ENCODE measurements at places on chromosomes 3 and 15.

DNA sequence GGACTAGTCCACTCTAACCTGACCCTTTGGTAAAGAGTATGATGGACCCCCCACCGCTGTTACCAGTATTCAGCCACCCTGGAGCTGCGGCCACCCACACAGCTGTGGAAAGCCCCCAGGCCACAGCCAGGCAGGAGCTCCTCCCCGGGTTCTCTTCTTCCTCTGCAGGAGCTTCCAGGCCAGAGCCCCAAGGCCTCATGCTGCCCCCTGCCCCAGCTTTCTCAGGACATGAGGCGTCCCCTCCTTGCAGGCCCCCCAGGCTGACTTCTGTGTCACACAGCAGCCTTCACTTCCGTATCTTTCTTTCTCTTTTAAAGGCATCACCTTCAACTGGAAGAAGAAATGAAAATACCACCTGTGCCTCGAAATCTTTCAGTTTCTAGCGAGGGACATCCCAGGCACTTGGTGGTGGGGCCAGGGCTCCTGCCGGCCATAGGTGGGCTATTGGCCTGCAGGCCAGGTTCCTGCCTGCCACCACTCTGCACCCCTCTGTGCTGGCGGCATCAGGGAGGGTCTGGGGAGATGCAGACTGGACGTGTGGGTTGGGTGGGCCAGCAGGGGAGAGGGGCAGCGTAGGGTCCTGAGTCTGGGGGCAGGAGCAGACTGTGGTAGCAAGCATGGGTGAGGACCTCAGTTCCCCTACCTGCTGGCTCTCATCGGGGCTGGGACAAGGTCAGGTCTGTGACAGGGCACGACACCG lies 19.9 kb downstream of the KLF13 start:
- DNase-seq, result no peak

GRCh38 chr15:40543082-40543481 lies 21.8 kb downstream of the CCDC32 start:
- DNase-seq, result no peak

DNA sequence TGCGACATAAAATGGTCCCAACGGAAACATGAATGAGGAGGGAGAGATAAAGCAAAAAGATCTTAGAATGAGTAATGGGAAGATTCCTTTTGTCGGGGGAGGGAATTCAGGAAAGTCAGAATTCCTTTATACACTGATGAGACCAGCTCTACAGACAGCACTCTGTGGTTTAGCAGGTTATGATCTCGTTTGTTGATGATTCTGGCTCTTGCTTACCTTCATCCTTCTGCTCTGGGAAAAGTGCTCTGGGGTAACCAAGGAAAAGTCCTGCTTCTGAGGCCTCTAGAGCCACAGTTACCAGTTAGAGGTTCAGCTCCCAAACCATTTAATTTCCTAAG lies 150.7 kb upstream of the NR2E3 start:
- DNase-seq, result no peak

DNA sequence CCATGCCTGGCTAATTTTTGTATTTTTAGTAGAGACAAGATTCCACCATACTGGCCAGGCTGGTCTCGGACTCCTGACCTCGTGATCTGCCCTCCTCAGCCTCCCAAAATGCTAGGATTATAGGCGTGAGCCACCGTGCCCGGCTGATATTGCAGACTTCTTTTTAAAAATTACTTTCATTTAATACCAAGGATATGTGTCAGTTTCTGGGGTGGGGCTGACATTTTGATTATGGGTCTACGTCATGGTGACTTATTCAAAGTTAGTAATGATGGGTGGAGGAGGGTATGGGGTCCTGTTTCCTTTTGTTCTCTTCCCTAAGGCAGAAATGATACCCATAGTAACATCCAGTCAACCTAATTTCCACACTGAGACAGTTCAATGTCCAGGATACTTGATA lies 34.7 kb downstream of the GBE1 start:
- no peak for DNase-seq

DNA sequence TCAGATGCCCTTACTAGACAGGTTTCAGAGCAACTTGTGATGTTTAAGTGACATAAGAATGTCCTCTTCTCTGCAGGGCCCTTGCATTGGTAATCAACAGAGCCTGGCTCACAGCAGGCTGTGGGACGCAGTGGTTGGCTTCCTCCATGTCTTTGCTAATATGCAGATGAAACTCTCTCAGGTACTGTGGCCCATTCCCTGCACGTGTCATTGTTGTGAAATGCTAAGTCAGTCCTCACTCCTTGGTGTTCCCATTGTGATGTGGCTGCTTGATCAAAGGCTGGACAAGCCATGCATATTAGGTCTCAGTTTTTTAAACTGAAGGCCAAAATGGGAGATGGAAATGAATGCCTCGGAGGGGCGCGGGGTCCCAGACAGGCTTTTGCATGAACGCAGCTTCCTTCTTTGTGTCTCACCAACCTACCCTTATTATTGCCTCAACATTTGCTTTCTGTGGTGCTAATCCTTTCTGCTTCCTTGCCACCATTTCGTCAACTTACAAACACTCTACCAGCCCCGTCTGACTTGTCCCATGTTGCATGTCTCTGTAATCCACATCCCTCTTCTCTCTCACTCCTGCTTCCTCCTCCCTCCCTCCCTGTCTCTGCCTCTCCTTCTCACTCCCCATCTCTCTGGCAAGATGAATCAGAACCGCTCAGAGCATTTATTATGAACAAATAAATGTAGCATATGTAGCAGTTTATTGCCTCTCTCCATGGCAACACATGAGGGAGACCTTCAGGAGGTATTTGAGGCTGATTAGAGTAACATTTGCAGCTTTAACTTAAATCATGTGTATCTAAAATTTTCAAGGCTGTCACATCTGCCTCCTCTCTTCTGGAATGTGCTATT lies 133.2 kb upstream of the CHRM5 start:
- no peak for DNase-seq

- no peak for DNase-seq
Observed at GRCh38 chr15:29677871-29678461, 144.3 kb downstream of the TJP1 start.

DNA sequence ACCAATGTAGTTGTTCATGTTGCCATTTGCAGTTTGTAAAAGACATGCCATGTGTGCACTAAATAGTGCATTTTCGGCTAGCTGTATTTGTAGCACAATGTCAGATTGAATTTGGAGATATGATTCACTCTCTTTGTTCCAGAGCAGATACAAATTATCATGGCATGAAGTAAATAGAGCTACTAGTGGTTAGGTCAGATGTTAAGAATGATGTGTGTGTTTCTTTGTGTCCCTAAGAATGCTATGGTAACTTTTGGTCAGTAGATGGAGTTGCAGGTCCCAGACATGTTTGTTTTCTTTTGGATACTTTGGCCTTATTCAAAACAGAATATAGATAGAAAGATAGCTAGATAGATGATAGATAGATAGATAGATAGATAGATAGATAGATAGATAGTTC lies 595.8 kb downstream of the NLGN1 start:
- no peak for DNase-seq

DNA sequence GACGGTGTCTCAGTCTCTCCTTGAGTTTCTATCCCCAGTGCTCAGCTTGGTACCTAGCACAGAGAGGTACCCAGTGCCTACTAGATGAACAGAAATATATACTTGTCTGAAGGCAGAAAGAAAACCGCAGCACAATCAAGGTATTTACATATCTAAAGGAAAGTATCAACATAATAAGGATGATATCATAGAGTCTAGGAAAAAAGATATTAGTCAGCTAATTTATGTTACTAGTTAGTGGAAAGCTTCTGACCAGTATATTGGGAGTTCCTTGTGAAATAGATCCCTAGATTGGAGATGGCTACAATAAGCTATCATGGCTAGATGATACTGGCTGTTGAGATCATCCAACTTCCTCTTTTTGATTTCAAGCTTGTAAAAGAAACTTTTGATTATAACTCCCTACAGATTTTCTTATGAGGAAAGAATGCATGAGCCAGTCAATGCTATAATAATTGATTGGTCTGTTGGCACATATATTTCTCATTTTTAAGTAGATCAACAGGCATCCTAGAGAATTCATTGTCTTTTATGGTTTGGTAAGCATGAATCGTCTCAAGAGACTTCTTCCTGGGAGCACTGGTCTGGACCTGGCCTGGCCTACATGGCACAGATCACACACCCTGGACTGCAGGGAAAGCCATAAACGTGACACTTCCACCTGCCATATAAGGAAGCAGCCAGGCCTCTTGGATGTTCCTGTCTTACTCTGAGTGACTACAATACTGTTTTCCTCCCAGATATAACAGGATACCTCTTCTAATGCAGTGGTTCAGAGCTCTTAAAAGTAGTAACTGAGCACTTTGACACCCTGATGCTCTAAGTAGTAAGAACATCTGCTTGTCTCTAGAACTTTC lies 60.7 kb downstream of the IMPG2 start:
- DNase-seq, result no peak

GRCh38 chr15:96097661-96098060 lies 232.8 kb upstream of the NR2F2 start:
- DNase-seq, result no peak

GRCh38 chr3:52317208-52318000 lies 1.3 kb downstream of the DNAH1 start:
- peak; percentile 75 for DNase-seq

DNA sequence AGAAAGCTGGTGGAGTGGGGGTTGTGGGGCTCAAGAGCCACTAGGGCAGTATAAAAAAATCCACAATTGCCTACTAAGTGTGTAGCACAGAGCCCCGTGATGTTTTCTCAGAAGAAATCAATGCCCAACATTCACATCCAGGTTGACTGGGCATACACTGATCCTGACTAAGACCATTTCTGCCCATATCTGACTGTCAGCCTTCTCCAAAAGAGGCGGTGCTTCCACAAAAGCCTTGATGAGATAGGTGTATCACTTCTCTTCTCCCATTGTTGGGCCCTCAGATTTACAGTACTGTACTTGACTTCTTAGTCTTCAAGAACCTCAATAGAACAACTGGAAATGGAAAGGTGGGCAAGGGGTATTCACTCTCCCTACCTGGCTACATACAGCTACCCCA lies 1.4 kb downstream of the POPDC2 start:
- DNase-seq, result no peak

DNA sequence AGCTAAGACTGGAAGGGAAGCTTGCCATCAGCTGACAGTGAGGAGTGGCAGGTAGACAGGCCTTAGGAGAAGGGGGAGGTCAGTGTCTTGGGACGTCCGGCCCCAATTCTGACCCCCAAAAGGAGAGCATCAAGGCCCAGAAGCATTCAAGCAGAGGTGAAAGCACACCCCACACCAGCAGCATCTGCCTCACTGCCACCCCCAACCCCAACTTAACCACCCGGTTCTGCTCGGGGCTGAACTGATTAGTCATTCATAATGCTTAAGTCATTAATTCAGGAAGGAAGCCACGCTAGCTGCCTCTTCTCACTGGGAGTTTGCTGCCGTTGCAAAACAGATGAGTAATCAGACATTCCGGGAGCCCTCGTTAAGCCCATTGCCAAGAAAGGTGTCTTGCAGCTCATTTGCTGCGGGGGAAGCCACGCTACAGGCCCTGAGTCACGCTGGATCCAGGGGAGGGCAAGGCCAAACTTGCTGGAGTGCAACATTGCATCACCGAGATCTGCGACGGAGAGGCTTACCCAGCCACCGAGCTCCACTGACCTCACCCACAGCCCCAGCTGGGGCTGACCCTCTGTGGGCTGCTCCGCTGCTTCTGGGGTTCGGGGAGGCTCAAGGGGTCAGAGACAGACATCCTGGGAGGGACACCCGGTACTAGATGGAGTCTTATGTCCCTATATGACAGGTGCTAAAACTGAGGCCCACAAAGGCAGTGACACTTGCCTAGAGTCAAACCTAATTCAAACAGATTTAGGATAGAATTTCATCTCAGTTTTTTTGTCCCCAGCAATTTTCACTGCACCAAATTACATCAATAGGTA lies 46.4 kb upstream of the HES1 start:
- no peak for DNase-seq

DNA sequence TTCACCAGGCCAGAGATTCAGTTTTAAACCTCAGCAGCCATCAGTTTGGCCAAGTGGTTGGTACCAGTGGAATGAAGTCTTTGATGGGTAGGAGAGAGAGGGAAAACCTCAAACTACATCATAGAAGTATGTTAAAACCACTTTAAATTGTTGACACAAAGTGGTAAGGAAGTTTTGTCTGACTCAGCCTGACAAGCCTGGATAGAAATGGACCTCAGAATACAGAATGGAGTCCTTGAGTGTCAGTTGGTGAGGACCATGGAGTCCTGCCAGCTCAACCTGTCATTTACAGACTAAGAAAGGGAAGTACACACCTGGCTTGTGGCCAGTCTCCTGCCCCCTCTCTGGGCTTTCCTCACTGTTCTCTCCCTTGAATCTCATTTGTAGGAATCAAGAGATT lies 12.1 kb downstream of the EAF1 start:
- no peak for DNase-seq

DNA sequence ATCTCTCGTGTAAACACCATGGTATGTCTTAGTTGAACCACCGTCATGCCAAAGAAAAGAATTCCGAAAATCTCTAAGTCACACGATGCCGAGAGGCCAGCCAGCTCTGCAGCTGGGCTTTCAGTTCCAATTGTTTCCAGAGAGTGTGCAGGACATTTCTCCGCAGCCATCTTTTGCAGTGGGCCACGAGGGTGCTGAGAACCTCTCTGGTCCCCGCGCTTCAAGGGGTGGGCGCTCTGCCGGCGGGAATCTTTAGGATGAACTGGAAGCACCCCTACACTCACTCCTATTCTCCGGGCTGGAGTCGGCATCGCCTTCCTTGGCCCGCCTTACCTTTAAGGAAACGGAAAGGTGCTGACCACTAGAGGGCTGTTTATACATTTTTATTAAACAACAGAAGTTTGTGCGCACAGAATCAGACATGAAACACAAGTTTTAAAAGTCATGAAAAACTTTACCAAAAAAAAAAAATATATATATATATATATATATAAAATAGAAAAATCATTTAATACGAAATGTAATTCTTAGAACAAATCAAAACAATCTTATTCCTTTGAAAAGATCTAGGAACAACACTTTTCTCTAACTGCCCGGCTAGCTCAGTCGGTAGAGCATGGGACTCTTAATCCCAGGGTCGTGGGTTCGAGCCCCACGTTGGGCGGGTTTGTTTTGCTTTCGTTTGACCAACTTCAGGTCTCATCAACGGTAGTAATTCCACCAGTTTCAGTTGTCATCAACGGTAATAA lies 12.5 kb upstream of the MORF4L1 start:
- no peak for DNase-seq

DNA sequence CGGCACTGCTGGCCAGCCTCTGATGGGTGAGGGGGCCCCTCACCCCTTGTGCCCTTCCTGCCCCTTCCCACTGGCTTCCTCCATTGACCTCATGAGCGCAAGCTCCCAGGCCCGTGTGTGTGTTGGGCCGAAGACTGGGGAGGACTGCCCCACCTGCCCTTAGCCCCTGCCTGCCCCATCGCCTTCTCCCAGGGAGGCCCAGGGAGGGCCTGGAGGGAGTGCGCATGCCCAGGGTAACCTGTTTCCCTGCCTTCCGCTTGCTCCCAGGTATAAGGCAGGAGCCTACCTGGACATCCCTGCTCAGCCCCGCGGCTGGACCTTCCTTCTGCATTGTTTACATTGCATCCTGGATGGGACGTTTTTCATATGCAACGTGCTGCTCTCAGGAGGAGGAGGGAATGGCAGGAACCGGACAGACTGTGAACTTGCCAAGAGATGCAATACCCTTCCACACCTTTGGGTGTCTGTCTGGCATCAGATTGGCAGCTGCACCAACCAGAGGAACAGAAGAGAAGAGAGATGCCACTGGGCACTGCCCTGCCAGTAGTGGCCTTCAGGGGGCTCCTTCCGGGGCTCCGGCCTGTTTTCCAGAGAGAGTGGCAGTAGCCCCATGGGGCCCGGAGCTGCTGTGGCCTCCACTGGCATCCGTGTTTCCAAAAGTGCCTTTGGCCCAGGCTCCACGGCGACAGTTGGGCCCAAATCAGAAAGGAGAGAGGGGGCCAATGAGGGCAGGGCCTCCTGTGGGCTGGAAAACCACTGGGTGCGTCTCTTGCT lies 8.8 kb downstream of the DLL4 start:
- DNase-seq, result no peak

GRCh38 chr3:12175844-12176453 lies 17.2 kb upstream of the TIMP4 start:
- no peak for DNase-seq
